Effector memory CD8-positive, alpha-beta T cell (primary cell): ENCODE measurements at places on chromosomes 12 and 14.

DNA sequence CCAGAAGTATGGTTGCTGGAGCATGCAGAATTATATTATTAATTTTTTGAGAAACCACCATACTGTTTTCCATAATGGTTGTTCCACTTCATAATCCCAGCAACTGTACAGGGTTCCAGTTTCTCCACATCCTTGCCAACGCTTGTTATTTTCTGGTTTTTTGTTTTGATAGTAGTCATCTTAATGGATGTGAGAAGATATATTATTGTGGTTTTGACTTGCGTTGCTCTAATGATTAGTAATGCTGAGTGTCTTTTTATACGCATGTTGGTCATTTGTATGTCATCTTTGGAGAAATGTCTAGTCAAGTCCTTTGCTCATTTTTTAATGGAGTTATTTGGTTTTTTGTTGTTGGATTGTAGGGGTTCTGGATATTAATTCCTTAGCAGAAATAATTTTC lies 58.1 kb downstream of the DAAM1 start:
- peaks cover 2% of the 10 kb centered on the region for H3K36me3 ChIP-seq
- no peak for DNase-seq
- no peak overlapping the region for H3K4me3 ChIP-seq
- H3K27ac ChIP-seq = no peak overlapping the region
- peaks cover 3% of the 10 kb centered on the region for H3K4me1 ChIP-seq

DNA sequence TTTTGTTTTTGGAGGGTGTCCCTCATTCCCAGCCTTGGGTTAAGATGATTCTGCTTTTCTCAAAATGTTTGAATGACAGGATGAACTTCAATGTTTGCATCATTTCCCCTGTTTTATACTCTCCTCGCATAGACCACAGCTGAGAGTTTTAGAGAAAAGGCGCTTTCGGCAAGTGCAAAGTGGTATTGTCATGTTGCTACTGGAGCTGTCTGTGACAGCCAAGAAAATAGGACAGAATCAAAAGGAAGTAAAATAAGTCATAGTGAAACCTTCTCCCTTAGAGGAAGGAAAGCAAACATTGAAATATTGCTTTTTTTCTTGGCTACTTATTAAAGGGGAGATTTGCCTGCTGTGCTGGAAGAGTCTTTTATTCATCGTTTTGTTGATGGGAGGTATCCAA lies 33.5 kb upstream of the ARHGAP5 start:
- H3K4me1 ChIP-seq = no peaks in the 10 kb centered on the region
- H3K4me3 ChIP-seq = no peak overlapping the region
- H3K27me3 ChIP-seq = peaks cover 24% of the 10 kb centered on the region
- H3K36me3 ChIP-seq = no peaks in the 10 kb centered on the region
- H3K27ac ChIP-seq = no peak overlapping the region

DNA sequence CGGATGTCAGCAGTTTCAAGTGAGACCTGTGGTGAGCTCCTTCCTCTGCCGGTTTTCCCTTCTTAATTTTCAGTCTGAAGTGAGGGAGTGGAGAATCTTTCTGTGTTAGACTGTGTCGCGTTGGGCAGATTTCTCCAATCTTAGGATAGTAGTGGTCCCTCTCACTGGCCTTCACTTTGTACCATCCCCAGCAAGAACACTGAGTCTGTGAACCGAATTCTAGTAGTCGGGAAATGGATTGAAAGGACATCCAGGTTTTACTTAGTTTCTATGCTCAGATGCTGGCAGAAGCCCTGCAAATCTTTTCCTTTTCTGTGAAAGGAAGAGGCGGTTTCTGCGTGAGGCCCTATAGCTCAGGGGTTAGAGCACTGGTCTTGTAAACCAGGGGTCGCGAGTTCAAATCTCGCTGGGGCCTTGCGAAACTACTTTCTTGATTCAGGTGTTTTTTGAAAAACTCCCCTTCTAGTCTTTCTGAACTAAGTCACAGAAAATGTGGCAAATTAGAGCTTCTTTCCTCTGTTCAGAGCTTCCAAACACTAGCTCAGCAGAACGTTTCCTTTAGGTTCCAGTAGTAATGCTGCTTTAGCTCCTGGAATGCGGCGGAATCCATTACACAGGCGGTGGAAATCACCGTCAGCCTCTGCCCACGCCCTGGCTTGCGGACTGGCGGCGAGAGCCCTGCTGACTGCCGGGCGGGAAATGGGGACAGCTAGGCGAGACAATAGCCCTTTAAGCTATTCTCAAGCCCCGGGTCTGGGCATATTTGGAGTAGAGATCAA lies 2.8 kb upstream of the RNASE4 start:
- no peak overlapping the region for H3K27ac ChIP-seq
- no peak overlapping the region for H3K4me3 ChIP-seq
- H3K27me3 ChIP-seq = no peaks in the 10 kb centered on the region
- peaks cover 21% of the 10 kb centered on the region for H3K4me1 ChIP-seq

GRCh38 chr12:10320643-10321042 lies 13.0 kb downstream of the KLRD1 start:
- peaks cover 30% of the 10 kb centered on the region for H3K4me1 ChIP-seq
- no peaks in the 10 kb centered on the region for H3K27me3 ChIP-seq
- no peak overlapping the region for H3K4me3 ChIP-seq
- H3K36me3 ChIP-seq = peaks cover 33% of the 10 kb centered on the region

GRCh38 chr14:49972131-49972671 lies 79.3 kb downstream of the ARF6 start:
- H3K27ac ChIP-seq = peak overlapping the region; percentile 91
- DNase-seq = no peak
- H3K36me3 ChIP-seq = peaks cover 12% of the 10 kb centered on the region
- H3K4me1 ChIP-seq = peaks cover 34% of the 10 kb centered on the region

- DNase-seq = no peak
- no peaks in the 10 kb centered on the region for H3K27me3 ChIP-seq
- no peak overlapping the region for H3K4me3 ChIP-seq
- no peaks in the 10 kb centered on the region for H3K36me3 ChIP-seq
These were observed 4.1 kb downstream of the RDH16 start for GRCh38 chr12:56953314-56953713.

GRCh38 chr12:1880876-1881275 lies 37.6 kb downstream of the CACNA2D4 start:
- no peak overlapping the region for H3K4me3 ChIP-seq
- no peaks in the 10 kb centered on the region for H3K36me3 ChIP-seq

DNA sequence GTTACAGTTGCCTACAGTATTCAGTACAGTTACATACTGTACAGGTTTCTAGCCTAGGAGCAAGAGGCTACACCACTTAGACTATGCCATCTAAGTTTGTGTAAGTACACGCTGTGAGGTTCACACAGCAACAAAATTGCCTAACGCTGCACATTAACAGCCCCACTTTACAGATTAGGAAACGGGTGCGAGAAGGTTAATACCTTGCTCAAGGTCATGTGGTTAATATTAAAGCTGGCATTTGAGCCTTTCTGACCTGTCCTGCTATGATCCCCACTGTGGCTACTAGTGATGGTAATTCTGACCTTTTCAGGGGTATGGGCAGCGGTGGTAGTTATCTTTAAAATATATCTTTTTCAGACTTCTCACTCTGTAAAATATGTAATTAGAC lies 20.9 kb downstream of the ACVR1B start:
- H3K27ac ChIP-seq = peak overlapping the region; percentile 82
- H3K36me3 ChIP-seq = peaks cover 17% of the 10 kb centered on the region
- H3K4me3 ChIP-seq = peak overlapping the region; percentile 68
- H3K27me3 ChIP-seq = no peaks in the 10 kb centered on the region

DNA sequence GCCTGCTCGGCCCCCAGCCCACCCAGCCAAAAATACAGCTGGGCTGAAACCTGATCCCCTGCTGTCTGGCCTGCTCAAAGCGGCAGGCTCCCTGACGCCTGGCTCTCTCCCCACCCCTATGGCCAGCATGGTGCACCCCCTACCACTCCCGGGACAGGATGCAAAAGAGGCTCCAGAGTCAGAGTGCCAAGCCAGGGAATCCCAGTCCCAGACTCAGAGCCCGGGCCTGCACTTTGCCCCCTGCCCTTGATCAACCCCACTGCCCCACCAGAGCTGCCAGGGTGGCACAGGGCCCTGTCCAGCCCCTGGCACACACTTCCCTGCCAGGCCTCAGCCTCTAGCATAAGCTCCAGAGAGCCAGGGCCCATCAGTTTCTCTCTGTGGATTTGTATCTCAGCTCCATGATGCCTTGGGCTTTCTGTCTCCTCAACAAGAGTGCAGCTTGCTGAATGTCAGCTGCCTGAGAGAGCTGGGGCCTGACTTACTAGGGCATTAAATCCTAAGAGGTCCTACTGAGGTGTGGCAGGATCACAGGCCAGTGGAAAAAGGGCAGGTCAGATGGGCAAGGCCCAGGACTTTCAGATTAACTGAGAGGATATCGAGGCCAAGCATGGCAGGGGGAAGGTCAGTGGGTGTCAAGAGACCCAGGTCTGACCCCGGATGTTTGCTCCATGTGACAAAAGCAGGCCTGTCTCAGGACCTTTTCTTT lies 13.9 kb downstream of the ACVRL1 start:
- no peaks in the 10 kb centered on the region for H3K36me3 ChIP-seq
- peaks cover 24% of the 10 kb centered on the region for H3K27me3 ChIP-seq
- H3K27ac ChIP-seq = no peak overlapping the region
- no peak for DNase-seq
- H3K4me1 ChIP-seq = peaks cover 4% of the 10 kb centered on the region

DNA sequence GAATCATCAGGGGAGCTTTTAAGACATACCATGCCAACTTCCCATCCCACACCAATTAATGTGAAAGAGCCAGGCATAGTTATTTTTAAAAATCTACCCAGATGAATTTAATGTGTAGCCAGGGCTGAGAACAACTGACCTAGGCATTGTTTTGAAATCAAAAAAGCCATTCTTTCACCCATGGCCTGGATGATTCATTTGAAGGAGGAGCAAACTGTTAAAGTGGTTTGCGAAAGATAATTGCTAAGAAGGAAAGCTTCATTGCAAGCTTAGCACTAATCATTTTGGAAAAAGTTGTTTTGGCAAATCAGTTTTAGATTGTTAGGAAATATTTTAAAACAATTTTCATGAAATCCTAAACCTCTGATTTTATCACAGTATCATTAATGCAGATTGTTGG lies 2.1 kb upstream of the GTSF1 start:
- H3K4me3 ChIP-seq = no peak overlapping the region
- no peak for DNase-seq
- no peaks in the 10 kb centered on the region for H3K4me1 ChIP-seq
- peaks cover 14% of the 10 kb centered on the region for H3K27me3 ChIP-seq

- peaks cover 49% of the 10 kb centered on the region for H3K27me3 ChIP-seq
- H3K27ac ChIP-seq = no peak overlapping the region
- H3K36me3 ChIP-seq = no peaks in the 10 kb centered on the region
- no peak overlapping the region for H3K4me3 ChIP-seq
- H3K4me1 ChIP-seq = no peaks in the 10 kb centered on the region
These were observed 29.0 kb downstream of the SERPINA11 start for GRCh38 chr14:94423453-94424056.

GRCh38 chr14:65229748-65230728 lies 127.7 kb upstream of the MAX start:
- H3K4me3 ChIP-seq = peak overlapping the region; percentile 86
- no peaks in the 10 kb centered on the region for H3K27me3 ChIP-seq
- H3K4me1 ChIP-seq = peaks cover 13% of the 10 kb centered on the region
- peaks cover 3% of the 10 kb centered on the region for H3K36me3 ChIP-seq
- DNase-seq = peak; percentile 14

- peak within 1 kb of the TSS; percentile 83 for H3K4me3 ChIP-seq
- peak within 1 kb of the TSS; percentile 56 for H3K27ac ChIP-seq
- peaks cover 56% of the 10 kb centered on the region for H3K27me3 ChIP-seq
- no peaks in the 10 kb centered on the region for H3K36me3 ChIP-seq
- DNase-seq = peak; percentile 20
- peaks cover 13% of the 10 kb centered on the region for H3K4me1 ChIP-seq
These were observed at the start of gene FAIM2 for GRCh38 chr12:49903700-49904423. FAIM2 (minus strand) TSS chr12:49903900; CDS start chr12:49903792, 108 bp downstream.

GRCh38 chr12:77319166-77319565 lies 253.8 kb upstream of the E2F7 start:
- no peak for DNase-seq
- H3K4me3 ChIP-seq = no peak overlapping the region
- H3K36me3 ChIP-seq = no peaks in the 10 kb centered on the region
- peaks cover 21% of the 10 kb centered on the region for H3K27me3 ChIP-seq
- no peaks in the 10 kb centered on the region for H3K4me1 ChIP-seq

DNA sequence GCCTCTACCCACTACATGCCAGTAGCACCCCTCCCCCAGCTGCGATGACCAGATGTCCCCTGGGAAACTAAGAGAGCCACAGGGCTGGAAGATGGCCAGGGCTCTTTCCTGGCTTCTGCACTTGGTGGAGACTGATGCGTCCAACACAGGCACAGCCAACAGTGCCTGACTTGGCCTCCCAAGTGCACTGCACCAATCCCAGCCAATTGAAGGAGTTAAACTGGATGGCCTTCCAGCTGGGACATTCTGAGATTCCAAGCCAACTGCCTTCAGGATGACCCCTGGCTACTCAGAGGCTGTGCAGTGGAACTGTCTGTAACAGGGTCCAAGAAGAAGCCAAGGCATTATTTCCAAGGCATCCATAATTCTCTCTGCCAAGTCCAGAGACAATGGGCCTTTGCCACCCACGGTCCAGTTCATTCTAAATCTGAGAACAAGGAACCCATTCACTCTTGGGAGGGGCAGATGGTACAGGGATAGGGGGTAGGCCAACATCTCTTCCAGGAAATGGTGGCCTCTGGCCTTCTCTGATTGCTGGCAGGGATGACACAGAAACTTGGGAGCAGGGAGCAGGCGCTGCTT lies 35.2 kb downstream of the PRIMA1 start:
- H3K27ac ChIP-seq = no peak overlapping the region
- H3K4me3 ChIP-seq = no peak overlapping the region
- no peaks in the 10 kb centered on the region for H3K4me1 ChIP-seq
- H3K36me3 ChIP-seq = no peaks in the 10 kb centered on the region
- H3K27me3 ChIP-seq = peaks cover 16% of the 10 kb centered on the region
- no peak for DNase-seq

DNA sequence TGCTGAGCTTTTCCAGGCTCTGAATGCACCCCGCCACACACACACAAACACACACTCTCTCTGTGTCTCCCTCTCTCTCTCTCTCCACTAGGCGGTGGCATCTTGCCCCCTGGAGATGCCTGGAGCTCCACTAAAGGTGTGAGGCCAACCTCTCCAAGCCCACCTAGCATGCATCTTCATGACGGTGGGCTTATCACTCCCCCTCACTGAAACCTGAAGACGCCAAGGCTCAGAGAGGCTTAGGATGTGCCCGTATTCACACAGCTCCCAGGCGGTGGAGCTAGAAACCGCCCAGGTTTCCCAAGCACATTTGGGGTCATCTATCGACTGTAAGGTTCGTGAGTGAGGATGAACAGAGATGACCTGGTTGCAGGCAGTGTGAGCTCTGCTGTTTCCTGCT lies 42.6 kb upstream of the BCL11B start:
- no peaks in the 10 kb centered on the region for H3K36me3 ChIP-seq
- H3K27me3 ChIP-seq = peaks cover 7% of the 10 kb centered on the region
- DNase-seq = no peak
- H3K27ac ChIP-seq = no peak overlapping the region
- no peak overlapping the region for H3K4me3 ChIP-seq

GRCh38 chr12:58942345-58942744 lies 22.0 kb upstream of the LRIG3 start:
- H3K4me3 ChIP-seq = no peak overlapping the region
- H3K4me1 ChIP-seq = no peaks in the 10 kb centered on the region
- H3K36me3 ChIP-seq = no peaks in the 10 kb centered on the region
- no peak for DNase-seq
- H3K27me3 ChIP-seq = no peaks in the 10 kb centered on the region
